Foreskin fibroblast (primary cell): ENCODE measurements at places on chromosomes 5 and 9.

DNA sequence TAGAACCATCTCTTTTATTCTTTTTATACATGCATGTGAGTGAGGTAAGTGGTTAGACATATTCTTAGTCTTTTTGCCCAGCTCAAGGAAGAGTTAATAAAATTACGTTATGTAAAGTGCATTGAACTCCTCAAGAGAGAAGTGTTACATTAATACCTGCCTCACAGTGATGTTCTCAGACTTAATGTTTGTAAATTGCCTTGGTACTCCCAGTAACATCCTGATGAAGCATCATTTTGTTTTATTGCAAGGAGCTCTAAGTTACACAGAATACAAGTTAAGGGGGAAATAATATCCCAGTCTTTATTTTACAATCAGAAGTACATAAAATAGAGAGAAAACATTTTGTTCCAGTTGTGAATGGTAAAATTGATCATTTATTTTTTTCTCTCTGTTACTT, 89.5 kb upstream of the ARRDC3 start:
- DNase-seq, result no peak

GRCh38 chr9:123338710-123339665, 17.0 kb upstream of the CRB2 start:
- no peak for DNase-seq

DNA sequence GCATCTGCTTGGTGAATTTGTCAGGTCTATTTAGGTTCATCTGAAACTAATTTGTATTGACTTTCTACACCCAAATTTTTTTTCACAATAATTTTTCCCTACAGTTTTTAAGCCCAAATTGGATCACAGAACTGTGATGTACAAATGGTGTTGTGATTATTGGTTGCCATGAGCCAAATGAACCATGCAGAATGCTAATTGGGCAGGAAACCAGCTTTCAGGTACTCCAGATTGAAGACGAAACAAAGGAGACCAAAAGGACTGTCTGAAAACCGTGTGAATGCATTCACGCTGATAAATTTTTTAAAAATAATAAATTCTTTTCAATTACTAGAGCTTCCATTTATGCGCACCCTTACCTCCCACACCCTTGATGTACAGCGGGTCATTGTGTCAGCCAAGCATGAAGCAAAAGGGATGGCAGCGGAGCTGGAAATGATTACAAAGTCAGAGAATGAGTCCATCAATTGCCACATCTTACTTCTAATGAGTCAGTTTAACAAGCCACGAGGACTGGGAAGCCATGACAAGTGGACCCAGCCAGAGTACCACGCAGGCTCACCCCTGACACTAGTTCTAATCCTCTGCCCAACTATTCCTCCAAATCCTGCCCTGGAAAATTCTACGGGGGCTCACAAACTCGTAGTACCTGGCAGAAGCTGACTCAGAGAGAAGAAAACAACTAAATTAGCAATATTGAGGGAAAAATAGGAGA, 66.5 kb downstream of the SEMA6A start:
- DNase-seq, result no peak

DNA sequence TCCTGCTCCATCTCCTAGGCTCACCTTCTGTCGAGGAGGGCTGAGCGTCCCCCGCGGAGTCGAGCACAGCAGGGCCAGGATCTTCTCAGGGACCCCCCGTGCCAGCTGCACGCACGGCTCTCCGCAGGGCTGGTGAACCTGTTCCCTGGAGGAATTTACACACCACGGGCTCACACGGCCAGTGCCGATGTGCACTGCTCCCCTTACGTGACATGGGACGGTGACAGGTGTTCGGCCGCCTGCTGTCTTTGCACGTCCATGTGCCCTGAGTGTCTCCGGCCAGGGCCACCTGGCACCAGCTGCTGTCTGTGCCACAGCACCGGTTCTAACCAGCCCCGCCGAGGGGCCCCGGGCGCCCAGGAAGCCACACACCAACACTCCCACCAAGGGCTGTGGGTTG, 8.7 kb upstream of the AGPAT2 start:
- no peak for DNase-seq

DNA sequence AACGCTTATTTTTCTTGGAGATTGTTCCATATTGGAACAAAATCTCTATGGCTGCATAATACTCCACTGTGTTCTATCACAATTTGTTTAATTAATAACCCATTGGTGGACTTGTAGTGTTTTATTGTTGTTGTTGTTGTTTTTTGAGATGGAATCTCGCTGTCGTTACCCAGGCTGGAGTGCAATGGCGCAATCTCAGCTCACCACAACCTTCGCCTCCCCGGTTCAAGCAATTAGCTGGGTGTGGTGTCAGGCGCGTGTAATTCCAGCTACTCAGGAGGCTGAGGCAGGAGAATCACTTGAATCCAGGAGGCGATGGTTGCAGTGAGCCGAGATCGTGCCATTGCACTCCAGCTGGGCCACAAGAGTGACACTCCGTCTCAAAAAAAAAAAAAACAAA, 38.7 kb downstream of the SPRY4 start:
- DNase-seq, result no peak
